ENCODE measurements at places on chromosomes 3 and 15. TPM values are rescaled to one million over a fixed set of nuclear protein-coding genes. Genes with fewer than 3 reads are reported as not detected.

NECTIN3 gene
- total RNA-seq, result 70.8 TPM

ADCY5 gene
- total RNA-seq, result 0.63 TPM

CLDND1 gene
- total RNA-seq, result 132 TPM

GRCh38 chr3:143358793-143359491, 239.4 kb downstream of the CHST2 start:
- no peak for DNase-seq

DNA sequence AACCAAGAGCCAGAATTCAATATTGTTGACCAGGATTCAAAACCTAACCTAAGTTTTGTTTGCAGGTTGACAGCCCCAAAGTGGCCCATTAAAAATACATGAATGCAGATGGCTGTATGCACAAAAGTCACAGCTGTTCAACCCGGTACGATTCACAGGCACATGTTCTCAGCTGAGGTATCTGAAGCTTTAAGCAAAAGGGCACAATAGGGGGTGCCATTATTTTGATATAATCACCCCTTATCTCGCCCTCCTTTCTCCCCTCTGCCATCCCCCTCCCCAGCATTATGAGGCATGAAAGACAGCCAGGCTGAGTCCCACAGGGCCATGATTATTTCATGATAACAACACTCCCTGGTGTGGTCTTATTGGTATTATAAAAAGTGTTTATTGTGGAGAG, 264.9 kb downstream of the EBLN2 start:
- DNase-seq, result no peak

DNA sequence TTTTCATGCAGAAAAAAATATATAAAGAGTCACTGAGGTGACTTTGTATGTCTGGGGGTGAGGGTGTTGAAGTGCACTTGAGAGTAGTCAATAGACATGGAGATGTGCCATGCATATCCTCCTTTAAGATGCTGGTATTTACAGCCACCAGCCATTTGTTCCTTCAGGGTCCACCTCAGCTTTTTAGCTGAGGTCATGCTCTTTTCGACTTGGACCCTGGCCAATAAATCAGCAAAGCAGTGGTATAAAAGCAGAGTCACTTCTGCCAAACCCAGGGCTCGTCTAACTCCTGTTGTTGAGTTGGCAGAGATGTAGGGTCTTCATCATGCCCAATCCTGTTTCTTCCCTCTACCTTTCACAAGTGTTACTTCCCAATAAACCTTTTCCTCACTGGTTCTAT, 75.1 kb upstream of the OSTN start:
- no peak for DNase-seq

GRCh38 chr3:48408823-48409281, 21.0 kb downstream of the PLXNB1 start:
- DNase-seq, result peak; percentile 1

DNA sequence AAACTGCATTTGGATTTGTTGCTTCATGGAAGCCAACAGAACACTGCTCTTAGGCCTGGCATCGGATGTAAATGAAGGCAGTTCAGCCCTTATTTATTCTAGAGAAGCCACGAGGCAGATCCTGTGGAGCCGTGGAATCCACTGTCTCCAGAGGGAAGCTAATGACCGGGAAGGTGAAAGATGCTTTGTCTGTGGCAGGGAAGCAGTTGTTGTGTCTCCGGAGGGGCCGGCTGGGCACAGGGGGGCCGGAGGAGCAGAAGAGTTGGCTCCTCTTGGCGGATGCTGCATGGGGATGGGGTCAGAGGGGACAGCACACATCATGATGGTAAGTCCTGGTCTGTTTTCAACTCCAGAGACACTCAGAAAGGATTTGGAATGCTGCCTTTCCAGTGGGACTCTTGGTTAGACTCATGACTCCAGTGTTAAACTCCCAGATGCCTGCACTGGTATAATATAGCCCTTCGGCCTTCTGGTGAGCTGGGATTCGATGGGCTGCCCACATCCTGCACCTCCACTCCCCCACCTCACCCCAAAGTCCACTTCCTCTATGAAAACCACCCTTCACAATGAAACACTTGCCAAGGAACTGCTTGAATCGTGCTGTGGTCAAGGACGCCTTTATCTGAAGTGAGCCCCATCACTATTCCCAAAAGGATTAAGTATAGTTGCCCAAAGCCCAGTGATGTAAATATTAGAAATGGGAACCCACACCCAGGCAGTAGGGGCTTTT, 33.6 kb downstream of the TPM1 start:
- no peak for DNase-seq

DNA sequence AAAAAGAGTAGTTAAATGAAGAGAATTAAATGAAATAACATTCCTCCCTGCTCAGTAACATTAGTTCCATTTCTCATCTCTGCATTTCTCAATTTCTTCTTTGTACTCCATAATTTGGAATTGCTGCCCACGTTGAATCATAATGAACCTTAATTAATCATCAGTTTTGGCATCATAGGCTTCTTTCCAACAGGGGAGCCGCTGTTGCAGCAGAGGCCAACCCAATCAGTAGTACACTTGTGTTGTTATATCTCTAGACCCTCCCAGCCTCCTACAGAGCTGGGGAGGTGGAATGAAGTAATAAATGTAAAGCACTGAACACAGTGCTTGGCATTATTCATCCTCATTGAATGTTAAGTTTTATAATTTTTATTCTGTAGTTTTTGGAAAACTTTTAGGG, 240.7 kb downstream of the CHST2 start:
- DNase-seq, result no peak

DNA sequence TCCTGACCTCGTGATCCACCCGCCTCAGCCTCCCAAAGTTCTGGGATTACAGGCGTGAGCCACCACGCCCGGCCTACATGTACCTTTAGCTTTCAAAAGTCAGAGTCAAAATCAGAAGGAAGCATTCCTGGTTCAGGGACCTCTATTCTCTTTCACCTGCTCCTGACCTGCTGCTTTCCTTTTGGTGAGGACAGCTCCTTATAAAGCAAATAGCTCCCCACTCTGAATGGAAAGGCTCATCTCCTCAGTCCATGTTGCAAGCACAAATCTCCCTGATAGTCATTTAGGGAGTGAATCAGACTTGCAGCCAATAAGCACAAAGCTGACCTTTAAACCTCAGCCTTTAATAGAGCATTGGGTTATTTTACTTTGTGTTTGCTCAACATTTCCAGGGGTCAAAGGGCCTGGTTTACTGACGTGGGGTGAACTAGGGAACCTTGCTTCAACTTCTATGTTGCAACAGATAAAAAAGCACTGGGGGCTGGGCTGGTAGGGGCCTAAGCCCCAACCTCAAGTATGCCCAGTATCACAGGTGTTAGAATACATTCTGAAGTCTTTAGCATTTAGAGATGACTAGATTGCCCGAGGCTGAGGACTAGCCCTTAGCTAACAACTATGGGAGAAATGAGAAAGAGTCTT, 43.1 kb downstream of the THRB start:
- DNase-seq, result no peak

- DNase-seq, result no peak
Measured at GRCh38 chr3:37652851-37653250, 208.8 kb upstream of the CTDSPL start.

- no peak for DNase-seq
Measured at GRCh38 chr15:57665939-57666338, 40.6 kb upstream of the POLR2M start.

GRCh38 chr15:22884344-22884743, 45.9 kb downstream of the NIPA2 start:
- DNase-seq, result no peak

All from SJCRH30 (cell line).